CD14-positive monocyte (primary cell): ENCODE measurements at places on chromosomes 13 and 19.

GRCh38 chr13:25114220-25114619 lies 18.3 kb downstream of the PABPC3 start:
- no peak overlapping the region for H3K27ac ChIP-seq
- peaks cover 17% of the 10 kb centered on the region for H3K27me3 ChIP-seq
- no peak overlapping the region for H3K4me3 ChIP-seq
- H3K36me3 ChIP-seq, result no peaks in the 10 kb centered on the region
- H3K4me1 ChIP-seq, result no peaks in the 10 kb centered on the region

DNA sequence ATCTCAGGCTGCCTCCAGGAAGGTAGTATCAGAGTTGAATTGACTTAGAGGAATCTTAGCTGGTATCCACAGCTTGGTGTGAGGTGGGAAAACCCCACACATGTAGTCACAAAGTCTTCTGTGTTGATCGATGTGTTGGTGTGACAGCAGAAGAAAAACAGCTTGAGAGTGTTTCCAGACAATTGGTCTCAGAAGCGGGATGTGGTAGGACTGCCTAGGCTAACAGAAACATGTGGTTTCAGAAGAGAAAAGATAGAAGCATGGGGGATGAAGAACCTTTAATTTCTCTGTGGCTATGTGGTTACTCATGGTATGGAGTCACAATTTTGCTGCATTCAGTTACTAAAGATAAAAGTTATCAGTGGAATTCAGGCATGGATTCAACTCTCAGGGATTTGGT lies 134.7 kb upstream of the SLITRK5 start:
- H3K27ac ChIP-seq, result no peak overlapping the region
- H3K4me3 ChIP-seq, result no peak overlapping the region
- no peaks in the 10 kb centered on the region for H3K27me3 ChIP-seq
- H3K4me1 ChIP-seq, result no peaks in the 10 kb centered on the region
- no peaks in the 10 kb centered on the region for H3K36me3 ChIP-seq

- peak; percentile 64 for DNase-seq
- no peaks in the 10 kb centered on the region for H3K27me3 ChIP-seq
- H3K36me3 ChIP-seq, result peaks cover 12% of the 10 kb centered on the region
- peak overlapping the region; percentile 85 for H3K4me3 ChIP-seq
Measured at GRCh38 chr19:7904074-7905020, 670 bp downstream of the MAP2K7 start.

GRCh38 chr13:62512194-62513141 lies 1096.8 kb upstream of the PCDH20 start:
- no peak overlapping the region for H3K4me3 ChIP-seq
- no peaks in the 10 kb centered on the region for H3K27me3 ChIP-seq
- DNase-seq, result peak; percentile 2

DNA sequence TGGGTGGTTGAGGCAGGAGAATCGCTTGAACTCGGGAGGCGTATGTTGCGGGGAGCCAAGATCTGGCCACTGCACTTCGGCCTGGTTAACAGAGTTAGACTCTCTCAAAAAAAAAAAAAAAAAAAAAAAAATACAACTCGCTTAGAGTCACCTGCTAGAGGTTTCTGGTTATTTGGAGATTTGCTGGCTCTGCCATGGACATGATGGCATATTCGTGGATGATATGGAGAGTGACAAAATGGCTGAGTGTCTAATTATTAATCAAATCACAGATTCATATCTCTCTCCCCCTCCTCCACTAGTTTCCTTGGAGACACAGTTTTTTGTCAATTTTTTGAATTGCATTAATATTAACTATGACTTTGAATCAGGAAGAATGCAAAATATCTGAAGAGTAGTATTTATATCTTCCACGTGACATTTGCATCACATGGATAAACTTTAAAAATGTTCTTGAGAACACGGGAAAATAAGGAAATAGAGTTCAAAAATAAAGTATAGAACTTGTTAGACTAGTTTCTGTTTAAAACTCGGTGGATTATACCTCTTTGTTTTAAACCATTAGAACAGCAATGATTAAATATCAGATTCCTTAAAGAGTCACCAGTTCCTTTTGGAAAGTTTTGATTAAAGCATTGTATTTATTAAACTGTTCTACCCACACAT lies 47.8 kb downstream of the KLF5 start:
- no peak for DNase-seq
- H3K4me1 ChIP-seq, result no peaks in the 10 kb centered on the region
- no peak overlapping the region for H3K4me3 ChIP-seq

- no peak overlapping the region for H3K27ac ChIP-seq
- H3K4me1 ChIP-seq, result no peaks in the 10 kb centered on the region
- no peaks in the 10 kb centered on the region for H3K27me3 ChIP-seq
Measured at GRCh38 chr13:42064259-42064658, 15.8 kb downstream of the DGKH start.

DNA sequence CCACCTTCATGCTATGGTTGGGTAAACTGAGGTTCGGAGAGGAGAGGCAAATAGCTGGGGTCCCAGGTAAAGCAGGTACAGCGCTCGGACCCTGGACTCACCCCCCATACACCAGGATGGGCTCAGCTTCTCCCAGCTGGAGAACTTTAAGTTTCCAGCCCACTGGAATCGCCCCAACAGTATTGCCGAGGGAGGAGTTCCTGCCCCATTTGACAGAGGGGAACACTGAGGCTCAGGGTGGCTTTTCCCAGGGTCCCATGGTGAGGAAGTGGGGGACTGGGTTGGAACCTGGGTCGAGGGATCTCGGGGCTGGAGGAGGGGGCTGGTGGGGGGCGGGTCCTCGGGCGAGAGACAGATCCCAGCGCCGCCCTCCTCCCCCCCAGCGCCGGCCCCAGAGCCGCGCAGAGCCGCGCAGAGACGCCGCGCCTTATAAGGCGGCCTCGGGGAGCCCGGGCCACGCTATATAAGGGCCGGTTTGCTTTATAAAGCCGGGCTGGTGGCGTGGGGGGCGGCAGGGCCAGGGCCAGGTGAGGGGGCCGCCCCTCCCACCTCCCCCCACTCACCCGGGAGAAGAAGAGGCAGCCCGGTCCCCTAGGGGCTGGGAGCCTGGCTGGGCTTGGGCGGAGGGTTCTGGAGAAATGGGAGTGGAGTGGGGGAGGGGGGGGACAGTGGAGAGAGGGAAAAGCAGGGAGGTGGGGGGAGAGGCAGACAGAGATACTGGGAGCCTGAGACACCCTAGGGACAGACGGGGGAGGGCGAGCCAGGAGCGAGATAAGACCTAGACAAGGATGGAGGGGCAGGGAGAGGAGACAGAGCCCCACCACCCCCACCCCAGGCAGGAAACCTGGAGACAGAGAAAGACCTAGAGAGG lies 1.1 kb downstream of the CNN1 start:
- H3K36me3 ChIP-seq, result no peaks in the 10 kb centered on the region
- no peak overlapping the region for H3K27ac ChIP-seq
- peaks cover 15% of the 10 kb centered on the region for H3K4me1 ChIP-seq
- no peak for DNase-seq

GRCh38 chr13:48682436-48682835 lies 28.7 kb downstream of the CYSLTR2 start:
- DNase-seq, result peak; percentile 36
- peak overlapping the region; percentile 72 for H3K27ac ChIP-seq
- H3K4me3 ChIP-seq, result no peak overlapping the region
- peaks cover 44% of the 10 kb centered on the region for H3K4me1 ChIP-seq
- no peaks in the 10 kb centered on the region for H3K36me3 ChIP-seq
- H3K27me3 ChIP-seq, result no peaks in the 10 kb centered on the region

- H3K36me3 ChIP-seq, result no peaks in the 10 kb centered on the region
- no peak overlapping the region for H3K27ac ChIP-seq
- H3K4me1 ChIP-seq, result no peaks in the 10 kb centered on the region
- H3K4me3 ChIP-seq, result no peak overlapping the region
- no peaks in the 10 kb centered on the region for H3K27me3 ChIP-seq
Measured at GRCh38 chr13:28854657-28855056, 34.5 kb downstream of the MTUS2 start.

GRCh38 chr13:106507560-106508274 lies 27.7 kb downstream of the EFNB2 start:
- H3K4me3 ChIP-seq, result no peak overlapping the region
- H3K27ac ChIP-seq, result no peak overlapping the region
- DNase-seq, result peak; percentile 2
- no peaks in the 10 kb centered on the region for H3K4me1 ChIP-seq
- H3K36me3 ChIP-seq, result no peaks in the 10 kb centered on the region

- no peaks in the 10 kb centered on the region for H3K27me3 ChIP-seq
- H3K36me3 ChIP-seq, result peaks cover 37% of the 10 kb centered on the region
- H3K4me1 ChIP-seq, result peaks cover 33% of the 10 kb centered on the region
- H3K4me3 ChIP-seq, result no peak overlapping the region
- no peak overlapping the region for H3K27ac ChIP-seq
Measured at GRCh38 chr19:2036424-2036823, 14.6 kb downstream of the MKNK2 start.

GRCh38 chr19:42295342-42295741 lies 6.6 kb upstream of the PRR19 start:
- H3K36me3 ChIP-seq, result peaks cover 49% of the 10 kb centered on the region
- H3K27me3 ChIP-seq, result no peaks in the 10 kb centered on the region
- H3K27ac ChIP-seq, result no peak overlapping the region
- no peak overlapping the region for H3K4me3 ChIP-seq

- no peaks in the 10 kb centered on the region for H3K36me3 ChIP-seq
- no peaks in the 10 kb centered on the region for H3K4me1 ChIP-seq
- DNase-seq, result no peak
- H3K27ac ChIP-seq, result no peak overlapping the region
Measured at GRCh38 chr13:57825066-57825465, 193.5 kb downstream of the PCDH17 start.

DNA sequence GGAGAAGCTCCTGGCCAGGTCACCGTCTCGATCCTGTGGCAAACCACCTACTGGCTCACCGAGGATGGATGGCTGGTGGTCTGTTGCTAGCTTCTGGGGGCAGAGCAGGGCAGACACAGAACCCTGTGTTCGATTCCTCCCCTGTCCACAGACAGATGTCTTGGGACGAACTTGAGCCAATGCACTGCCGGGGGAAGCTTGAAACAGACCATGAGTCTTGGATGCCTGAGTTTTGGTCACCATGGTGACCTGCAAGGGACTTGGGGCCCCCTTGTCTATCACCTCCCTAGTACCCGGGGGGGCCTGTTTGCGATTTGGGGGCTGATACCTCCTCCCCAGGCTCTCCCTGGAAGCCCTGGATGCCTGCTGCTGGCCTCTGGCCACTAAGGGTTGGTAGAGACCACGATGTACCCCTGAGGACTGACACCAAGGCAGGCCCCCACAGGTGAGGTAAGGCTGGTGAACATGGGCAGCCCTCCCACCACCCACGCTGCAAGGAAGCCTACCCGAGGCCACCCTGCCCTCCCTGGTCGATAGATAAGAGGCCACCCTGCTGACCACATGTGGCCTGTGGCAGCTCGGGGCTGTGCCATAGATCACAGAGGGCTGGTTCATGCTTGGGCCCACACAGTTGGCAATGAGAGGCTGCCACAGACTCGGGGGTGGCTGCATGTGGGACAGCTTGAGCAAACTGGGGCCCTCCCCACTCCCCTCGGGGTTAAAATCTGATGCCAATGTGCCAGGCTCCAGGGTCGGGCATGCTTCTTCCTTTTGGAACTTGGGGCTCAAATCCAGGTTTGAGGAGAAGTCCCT lies 10.7 kb downstream of the IQCN start:
- H3K27me3 ChIP-seq, result no peaks in the 10 kb centered on the region
- no peaks in the 10 kb centered on the region for H3K4me1 ChIP-seq
- no peak overlapping the region for H3K27ac ChIP-seq
- H3K4me3 ChIP-seq, result no peak overlapping the region
- no peak for DNase-seq

- H3K36me3 ChIP-seq, result peaks cover 44% of the 10 kb centered on the region
- H3K4me1 ChIP-seq, result peaks cover 11% of the 10 kb centered on the region
- H3K4me3 ChIP-seq, result no peak overlapping the region
- H3K27me3 ChIP-seq, result no peaks in the 10 kb centered on the region
- no peak overlapping the region for H3K27ac ChIP-seq
Measured at GRCh38 chr19:18441804-18442788, 4.2 kb upstream of the ISYNA1 start.

- no peak overlapping the region for H3K27ac ChIP-seq
- H3K27me3 ChIP-seq, result no peaks in the 10 kb centered on the region
- DNase-seq, result no peak
- no peaks in the 10 kb centered on the region for H3K4me1 ChIP-seq
Measured at GRCh38 chr13:73698859-73699258, 435.3 kb downstream of the KLF12 start.

- H3K4me3 ChIP-seq, result no peak overlapping the region
- no peak overlapping the region for H3K27ac ChIP-seq
- DNase-seq, result no peak
- no peaks in the 10 kb centered on the region for H3K4me1 ChIP-seq
Measured at GRCh38 chr19:29129148-29129547, 83.8 kb downstream of the UQCRFS1 start.

DNA sequence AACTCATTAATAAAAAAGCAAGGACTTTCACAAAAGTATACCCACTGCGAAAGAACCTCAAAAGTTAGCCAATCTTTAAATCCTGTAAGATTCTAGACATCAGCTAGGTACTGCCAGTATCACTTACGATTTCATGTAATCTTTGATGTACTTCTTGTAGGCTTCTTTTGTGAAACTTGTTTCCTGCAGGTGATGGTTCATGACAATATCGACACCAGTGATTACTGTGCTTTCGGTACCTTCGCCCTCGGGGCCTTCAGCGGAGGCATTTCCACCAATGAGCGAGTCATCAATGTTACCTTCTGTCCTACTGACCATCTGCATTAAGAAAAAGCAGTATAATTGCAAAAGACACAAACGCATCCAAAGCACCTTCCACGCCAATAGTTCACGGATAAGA lies 1.1 kb downstream of the TPT1 start:
- no peak for DNase-seq
- H3K4me3 ChIP-seq, result peak overlapping the region; percentile 69
- peaks cover 69% of the 10 kb centered on the region for H3K4me1 ChIP-seq
- H3K27me3 ChIP-seq, result no peaks in the 10 kb centered on the region

GRCh38 chr19:51799034-51799773 lies 4.2 kb downstream of the FPR3 start:
- H3K27ac ChIP-seq, result peak overlapping the region; percentile 83
- DNase-seq, result peak; percentile 98
- H3K4me1 ChIP-seq, result peaks cover 65% of the 10 kb centered on the region
- H3K27me3 ChIP-seq, result no peaks in the 10 kb centered on the region
- H3K4me3 ChIP-seq, result no peak overlapping the region
- no peaks in the 10 kb centered on the region for H3K36me3 ChIP-seq

- no peak overlapping the region for H3K4me3 ChIP-seq
- H3K4me1 ChIP-seq, result peaks cover 53% of the 10 kb centered on the region
- DNase-seq, result no peak
- no peak overlapping the region for H3K27ac ChIP-seq
- H3K36me3 ChIP-seq, result peaks cover 32% of the 10 kb centered on the region
Measured at GRCh38 chr19:14514215-14514863, 3.9 kb downstream of the DNAJB1 start.

DNA sequence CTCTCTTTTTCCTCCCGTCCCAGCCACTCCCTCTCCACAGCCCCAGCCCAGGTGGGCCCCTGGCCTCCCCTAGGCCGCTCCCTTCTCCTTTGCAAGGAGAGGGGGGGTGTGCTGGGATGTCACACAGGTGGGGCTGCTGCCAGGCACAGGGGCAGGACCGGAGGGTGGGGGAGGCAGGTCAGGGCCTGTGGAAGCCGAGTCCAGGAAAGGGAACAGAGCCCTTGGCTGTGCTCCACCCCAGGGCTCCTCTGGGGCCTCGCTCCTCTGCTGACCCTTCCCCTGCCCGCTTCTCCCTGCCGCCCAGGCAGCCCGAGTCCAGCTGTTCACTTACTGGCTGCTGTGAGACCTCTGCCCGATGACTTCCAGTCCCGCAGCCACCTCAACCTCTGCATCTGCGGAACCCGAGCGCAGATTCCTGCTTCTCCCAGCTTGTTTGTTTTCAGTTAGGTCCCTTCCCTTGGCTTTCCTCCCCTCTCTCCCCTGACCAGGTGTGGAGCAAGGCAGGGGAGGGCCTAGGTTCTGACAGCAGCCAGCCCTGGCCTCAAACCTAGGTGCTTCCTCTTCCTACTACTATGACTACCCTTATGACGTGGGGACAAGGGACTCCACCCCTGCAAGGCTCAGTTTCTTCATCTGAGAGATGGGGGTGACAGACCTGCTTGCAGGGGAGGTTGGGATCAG lies 850 bp upstream of the KLK11 start:
- no peak overlapping the region for H3K4me3 ChIP-seq
- no peaks in the 10 kb centered on the region for H3K4me1 ChIP-seq
- H3K27ac ChIP-seq, result no peak overlapping the region
- H3K27me3 ChIP-seq, result no peaks in the 10 kb centered on the region
